ENCODE measurements at places on chromosomes 5 and 9.

DNA sequence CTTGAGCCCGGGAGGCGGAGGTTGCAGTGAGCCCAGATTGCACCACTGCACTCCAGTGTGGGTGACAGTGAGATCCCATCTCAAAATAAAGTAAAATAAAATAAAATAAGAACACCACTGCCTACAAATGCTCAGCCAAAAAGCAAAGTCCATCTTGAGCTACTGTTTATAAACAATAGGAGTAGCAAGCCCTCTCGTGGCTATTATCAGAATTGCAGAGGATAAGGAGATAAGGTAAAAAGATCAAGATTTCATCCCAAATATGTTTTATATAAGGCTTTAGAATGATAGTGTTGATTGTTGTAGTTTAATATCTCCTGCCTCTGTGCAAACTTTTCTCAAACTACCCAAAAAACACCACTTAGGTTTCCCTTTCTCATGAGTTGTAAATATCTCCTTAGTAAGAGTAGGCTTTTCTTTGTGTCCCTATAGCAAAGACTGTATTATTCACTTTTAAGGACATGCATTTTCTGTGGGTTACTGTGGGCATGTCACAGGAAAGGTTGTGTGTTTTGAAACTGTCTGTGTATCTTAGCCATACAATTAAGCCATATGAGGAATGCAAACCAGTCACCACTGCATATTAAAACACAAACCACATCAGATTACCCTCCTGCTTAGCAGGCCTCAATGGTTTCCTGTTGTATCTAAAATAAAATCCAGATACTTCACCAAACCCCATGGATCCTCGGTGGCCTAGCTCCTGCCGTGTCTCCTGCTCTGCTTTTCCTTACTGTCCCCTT is 31.8 kb upstream of the CKS2 start:
- DNase-seq: peak; percentile 59

DNA sequence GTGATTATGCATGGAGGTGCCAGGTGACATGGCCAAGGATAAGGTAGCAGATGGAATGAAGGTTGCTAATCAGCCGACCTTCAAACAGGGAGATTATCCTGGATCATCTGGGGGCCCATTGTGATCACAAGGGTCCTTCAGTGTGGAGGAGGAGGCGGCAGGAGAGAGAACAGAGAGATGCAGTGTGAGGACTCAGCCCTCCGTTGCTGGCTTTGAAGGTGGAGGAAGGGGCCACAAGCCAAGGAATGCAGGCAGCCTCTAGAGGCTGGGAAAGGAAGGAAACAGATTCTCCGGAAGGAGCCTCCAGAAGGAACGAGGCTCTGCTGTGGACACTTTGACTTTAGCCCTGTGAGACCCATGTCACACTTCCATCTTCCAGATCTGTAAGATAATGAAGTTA is 27.4 kb upstream of the EEIG1 start:
- DNase-seq: no peak

GRCh38 chr9:123872710-123873109 is 57.2 kb downstream of the DENND1A start:
- DNase-seq: no peak

GRCh38 chr5:75509956-75510355 is 1.5 kb downstream of the CERT1 start:
- peak; percentile 87 for DNase-seq

DNA sequence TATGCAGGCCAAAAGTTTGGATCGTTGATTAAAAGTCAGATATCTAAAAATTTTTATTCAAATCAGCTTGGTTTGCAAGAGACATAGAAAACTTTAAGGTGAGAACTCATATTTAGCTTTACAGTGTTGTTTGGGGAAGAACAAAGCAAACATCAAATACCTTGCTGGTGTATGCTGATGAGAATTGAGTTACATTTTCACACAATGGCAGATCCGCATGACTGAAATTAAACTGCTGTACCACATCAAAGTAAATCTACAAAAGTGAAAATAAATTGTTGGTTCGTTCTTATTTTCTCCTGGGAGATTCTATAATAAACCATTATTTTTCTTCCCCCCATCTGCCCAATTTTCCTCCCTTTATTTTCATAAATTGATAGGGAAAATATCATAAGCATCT is 198.2 kb upstream of the PCSK5 start:
- DNase-seq: no peak

DNA sequence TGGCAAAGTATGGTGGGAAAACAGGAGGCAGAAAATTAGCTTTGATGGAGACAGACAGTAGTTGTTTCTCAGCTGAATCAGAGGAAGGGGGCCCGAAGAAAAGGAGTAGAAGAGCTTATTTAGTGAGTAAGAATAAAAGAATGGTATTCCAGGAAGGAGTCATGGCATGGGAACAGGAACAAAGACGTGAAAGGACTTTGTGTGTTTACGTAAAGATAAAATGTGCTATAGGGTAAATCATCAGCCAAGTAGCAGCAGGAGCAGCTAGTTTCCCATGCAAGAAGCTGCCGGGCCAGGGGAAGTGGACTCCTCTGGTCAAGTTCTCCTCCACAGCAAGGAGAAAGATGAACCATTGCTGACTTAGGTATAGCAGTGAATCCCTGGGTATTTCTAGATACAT is 454.5 kb downstream of the HINT1 start:
- DNase-seq: no peak

DNA sequence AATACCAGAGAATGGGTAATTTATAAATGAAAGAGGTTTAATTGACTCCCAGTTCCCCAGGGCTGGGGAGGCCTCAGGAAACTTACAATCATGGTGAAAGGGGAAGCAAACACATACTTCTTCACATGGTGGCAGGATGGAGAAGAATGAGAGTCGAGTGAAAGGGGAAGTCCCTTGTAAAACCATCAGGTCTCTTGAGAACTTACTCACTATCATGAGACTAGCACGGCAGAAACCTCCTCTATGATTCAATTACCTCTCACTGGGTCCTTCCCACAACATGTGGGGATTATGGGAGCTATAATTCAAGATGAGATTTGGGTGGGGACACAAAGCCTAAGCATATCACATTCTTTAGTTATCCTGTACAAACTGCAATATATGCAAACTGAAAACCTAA is 609.4 kb downstream of the MTRR start:
- peak; percentile 7 for DNase-seq

GRCh38 chr9:112839331-112839730 is 51.3 kb downstream of the SLC46A2 start:
- DNase-seq: peak; percentile 70

DNA sequence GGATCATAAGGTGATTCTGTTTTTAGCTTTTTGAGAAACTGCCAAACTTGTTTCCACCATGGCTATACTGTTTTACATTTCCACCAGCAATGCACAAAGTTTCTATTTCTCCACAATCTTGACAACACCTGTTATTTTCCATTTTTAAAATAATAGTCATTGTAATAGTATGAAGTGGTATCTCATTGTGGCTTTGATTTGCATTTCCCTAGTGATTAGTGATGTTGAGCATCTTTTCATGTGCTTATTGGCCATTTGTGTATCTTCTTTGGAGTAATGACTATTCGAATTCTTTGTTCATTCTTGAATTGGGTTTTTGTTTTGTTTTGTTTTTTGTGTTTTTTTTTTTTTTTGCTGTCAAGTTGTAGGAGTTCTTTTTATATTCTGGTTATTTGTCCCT is 4.9 kb downstream of the GARNL3 start:
- DNase-seq: no peak

GRCh38 chr9:83469722-83470121 is 68.5 kb downstream of the FRMD3 start:
- DNase-seq: no peak

DNA sequence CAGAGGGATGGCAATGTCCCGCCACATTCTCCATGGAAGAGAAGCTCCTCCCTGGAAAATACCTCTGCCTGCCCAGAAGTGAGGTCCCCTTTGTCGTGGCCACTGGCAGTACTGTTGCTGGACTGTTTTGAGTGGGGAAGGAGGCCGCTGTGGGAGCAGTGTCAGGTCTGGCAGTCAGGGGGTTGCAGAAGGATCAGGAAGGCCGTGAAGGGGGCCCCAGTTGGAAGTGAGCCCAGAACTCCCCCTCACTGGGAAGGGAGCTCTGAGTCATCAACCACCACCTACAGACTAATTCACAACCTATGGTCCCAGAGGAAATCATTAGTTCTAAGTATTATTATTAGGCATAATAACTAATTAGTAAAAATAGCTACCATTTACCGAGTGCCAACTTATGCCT is 200.4 kb downstream of the TTLL11 start:
- DNase-seq: no peak

- DNase-seq: peak; percentile 88
Observed at GRCh38 chr9:104747565-104748358, at the start of gene NIPSNAP3A. Gene NIPSNAP3A, plus strand, starts transcription at chr9:104747683. Its CDS starts 110 bp downstream, at chr9:104747793.

DNA sequence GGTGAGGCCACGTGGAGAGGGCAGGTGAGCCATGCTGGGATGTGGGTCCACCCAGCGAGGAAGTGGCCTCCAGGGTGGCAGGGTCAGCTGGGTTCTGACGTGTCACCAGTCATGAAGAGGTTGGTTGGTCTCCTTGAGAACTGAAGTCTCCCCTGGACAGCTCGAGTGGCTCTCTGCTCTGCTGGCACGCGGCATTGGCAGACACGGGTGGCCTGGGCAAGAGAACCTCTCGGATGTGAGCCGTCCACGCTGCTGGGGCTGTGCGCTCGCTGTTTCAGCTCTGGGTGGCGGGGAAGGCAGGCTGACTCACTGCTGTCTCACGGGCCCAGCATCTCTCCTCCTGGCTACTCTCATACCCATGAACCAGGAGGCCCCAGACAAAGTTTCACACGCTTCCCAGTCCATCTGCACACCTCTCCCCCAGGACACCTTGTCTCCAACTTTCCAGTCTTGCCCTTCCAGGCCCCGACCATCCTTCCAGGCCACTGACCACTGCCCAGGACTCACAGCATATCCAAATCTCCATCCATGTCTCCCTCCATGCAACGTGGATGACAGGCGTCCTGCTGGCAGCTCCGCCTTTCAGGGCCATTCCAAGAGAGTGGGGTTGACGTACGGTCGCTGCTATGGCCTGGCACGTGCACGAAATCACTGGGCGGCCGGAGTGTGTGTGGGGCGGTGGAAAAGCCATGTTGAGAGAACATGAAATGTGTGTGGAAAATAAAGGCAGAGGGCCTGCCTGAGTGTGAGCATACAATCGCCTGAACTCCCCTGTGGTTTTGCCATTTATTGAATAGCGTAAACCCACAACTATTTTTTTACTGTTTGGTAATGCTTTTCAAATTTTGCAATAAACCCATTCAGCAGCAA is 145.0 kb upstream of the COL5A1 start:
- DNase-seq: no peak

- DNase-seq: peak; percentile 12
Observed at GRCh38 chr9:131977109-131977838, 102.4 kb downstream of the MED27 start.

DNA sequence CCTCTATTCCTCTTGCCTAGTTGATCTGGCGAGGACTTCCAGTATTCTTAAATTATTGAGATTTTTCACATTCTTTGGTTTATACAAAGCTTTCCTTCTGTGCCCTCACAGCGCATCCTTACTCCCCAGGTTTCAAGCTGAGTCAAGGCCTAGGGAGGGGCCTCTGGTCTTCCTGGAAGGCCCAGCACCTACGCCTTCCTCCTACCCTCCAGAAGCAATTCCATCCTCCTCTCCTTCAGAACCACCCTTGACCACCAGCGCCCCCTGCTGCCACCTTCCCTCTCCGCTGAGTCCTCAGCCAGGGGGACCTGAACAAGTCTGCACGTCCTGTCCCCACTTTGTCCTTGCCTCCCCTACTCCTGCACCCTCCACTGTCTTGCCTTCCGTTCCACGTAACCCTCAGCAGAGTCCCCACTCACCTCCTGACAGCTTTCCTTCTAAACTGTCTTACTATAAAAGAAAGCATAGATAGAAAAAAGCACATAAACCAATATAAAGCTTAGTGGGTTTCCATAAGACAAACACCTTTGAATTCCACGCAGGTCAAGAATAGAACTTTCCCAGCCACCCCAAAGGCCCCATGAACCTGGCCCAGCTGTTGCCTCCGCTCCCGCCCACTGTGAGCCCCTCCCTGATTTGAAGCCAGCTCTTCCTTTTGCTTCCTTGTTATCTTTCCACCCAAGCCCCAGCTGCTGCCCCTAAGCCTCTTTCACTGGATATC is 63.0 kb upstream of the CTSL start:
- peak; percentile 52 for DNase-seq

- no peak for DNase-seq
Observed at GRCh38 chr9:70092190-70092589, 48.5 kb downstream of the MAMDC2 start.

DNA sequence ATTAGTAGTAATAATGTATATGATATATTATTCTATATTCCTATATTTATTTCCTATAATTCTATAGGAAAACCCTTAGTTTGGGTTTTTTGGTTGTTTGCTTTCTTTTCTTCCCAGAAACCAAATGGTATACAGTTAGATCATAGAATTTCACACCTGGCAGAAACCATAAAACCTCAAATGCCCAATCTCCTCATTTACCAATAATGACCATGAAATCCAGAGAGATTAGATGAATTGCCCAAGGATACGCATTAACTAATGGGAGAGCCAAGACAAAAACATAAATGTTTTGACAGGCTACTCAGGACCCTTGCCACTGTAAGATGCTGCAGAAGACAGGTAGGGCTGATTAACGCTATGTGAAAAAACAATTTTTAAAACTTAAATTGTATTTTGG is 158.7 kb upstream of the FST start:
- DNase-seq: no peak

DNA sequence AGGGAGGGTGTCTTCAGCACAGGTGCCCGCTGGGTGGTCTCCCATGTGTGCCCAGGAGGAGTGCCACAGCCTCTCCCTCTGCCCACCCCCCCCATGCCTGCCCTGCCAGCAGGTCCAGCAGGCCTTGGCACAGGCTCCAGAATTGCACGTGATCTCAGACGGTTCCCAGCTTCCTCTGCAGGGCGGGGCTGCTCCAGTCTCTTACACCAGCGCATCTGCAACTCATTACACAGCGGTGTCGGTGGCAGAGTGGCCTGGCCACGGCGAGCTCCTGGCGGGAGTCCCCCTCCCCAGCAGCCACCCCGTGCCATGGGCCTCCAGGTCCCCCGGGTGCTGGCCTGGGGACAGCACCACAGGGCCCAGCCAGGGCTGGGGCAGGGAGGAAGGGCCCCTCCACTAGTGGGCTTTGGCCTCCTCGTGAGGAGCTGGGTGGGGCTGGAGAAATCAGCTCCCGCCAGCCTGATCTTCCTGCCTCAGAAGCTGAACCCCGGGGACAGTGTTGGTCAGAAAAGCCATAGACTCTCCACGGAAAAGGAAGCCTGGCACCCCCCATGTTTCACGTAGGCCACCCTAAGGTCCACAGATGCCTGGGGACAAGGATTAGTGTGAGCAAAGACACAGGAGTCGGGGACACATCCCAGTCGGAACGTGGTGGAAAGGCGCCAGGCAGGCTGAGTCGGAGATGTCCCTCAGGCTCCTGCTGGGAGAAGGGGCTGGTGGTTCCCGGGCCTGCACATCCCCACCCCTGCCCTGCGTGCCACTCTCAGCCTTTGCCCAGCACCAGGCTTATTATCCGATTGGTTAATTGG is 40.2 kb downstream of the RXRA start:
- peak; percentile 83 for DNase-seq

Data from inflammatory macrophage treated with lipopolysaccharide for 4 hours (primary cell).